ENCODE measurements at places on chromosomes 1 and 21. TPM values are rescaled to one million over a fixed set of nuclear protein-coding genes. Genes with fewer than 3 reads are reported as not detected.

LENEP gene
- 0.84 TPM for total RNA-seq

CFAP107 gene
- 2.8 TPM for total RNA-seq

C2CD4D gene
- 1.3 TPM for total RNA-seq

SPOCD1 gene
- total RNA-seq = 0.91 TPM

CR1 gene
- total RNA-seq = 0.41 TPM

RPL22 gene
- 414 TPM for total RNA-seq

CFHR4 gene
- total RNA-seq = not detected

PYHIN1 gene
- not detected for total RNA-seq

SFN gene
- 0.44 TPM for total RNA-seq

MYOG gene
- total RNA-seq = not detected

DNA sequence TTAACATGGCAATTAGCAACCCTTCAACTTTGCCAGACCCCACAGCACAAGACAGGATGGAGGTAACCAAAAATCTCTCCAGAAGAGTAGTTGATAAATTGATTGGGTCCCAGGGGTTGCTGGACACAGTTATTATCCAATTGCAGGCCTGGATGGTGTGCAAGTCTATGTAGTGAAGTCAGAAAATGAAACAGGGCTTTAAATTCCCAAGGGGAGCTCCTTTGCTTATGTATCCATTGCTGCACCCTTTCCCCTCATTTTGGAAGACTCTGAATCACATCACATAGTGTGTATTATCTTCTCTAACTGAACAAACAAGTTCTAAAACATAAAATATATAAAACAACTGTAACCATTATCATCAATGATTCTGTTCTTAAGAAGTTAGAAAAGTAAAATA is 550.2 kb downstream of the LMO4 start:
- DNase-seq = no peak

DNA sequence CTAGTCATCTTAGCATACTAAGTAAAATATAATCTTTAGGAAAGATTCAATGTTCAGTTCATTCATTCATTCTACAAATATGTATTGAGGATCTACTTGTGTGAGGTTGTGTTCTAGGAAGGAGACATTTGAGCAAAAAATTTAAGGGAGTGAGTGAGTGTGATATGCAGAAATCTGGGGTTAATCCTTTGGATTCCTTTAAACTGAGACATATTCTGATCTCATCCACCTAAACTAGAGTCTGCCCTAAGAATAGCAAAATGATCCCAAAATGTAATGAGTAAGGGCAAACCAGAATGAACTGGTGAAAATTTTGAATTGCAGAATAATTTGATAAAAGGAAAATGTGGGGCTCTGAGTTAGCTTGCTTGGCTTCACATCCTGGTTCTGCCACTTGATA is 8.6 kb downstream of the UBE2U start:
- no peak for DNase-seq

GRCh38 chr21:37210130-37210529 is 57.0 kb downstream of the VPS26C start:
- no peak for DNase-seq

GRCh38 chr1:226494092-226494609 is 54.4 kb upstream of the STUM start:
- DNase-seq = no peak

DNA sequence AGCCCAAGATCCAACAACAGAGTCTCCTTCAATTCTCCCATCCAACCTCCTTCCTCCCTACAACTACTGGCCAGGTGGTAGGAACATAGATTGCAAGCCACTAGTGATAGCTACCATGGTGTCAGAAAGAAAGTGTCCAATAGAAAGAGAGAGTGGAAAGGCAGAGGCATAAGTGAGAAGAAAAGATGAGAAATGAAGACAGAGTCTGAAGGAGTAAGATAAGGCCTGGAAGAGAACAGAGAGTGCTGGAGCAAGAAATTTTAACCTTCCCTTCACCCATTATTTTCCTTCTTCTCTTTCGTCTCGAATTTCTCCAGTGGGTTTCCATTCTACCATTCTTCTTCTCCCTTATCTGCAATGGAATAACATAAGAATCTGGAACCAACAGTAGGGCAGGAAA is 57.9 kb downstream of the CDC42BPA start:
- DNase-seq = no peak

DNA sequence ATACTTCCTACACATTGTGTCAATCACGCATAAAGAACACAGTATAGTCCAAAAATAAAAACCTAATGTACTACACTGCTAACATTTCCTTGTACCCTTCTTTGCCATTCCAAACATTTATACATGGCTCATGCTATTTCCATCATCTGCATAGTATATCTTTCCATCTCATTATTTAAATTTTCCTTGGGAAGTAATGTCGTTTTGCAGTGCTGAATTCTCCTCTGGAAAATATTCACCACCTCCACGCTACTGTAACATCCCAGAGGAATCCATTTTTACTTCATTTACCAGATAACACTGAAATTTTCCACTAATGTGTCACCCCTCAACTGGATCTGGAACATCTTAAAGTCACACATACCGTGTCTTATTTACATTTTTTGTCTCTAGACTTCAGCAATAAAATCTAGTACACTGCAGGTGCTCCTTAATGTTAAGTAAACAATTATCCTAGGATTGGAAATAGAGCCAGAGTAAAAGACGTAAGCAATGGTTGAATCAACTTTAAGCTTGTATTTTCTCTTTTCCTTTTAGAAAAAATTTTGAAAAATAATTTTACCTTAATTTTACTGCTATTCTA is 881.0 kb downstream of the AMY1C start:
- no peak for DNase-seq

DNA sequence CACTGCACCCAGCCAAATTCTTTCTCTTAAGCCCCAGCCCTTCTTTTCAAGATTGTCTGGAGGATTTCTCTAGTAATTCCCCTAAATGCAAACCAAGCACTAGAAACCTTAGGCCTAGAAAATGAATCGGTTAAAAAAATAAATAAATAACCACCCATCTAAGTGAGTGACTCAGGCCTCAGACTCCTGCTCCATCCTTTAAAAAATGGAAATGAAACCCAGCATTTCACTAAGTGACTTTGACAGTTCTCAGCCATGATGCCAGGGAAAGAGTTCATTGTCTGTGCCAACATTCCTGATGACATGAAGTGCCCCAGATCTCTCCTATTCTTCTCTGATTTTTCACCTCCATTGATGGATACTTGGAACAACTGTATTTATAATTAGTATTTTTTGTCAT is 415.2 kb upstream of the DAB1 start:
- no peak for DNase-seq

GRCh38 chr1:24899581-24900485 is 30.2 kb downstream of the RUNX3 start:
- no peak for DNase-seq

DNA sequence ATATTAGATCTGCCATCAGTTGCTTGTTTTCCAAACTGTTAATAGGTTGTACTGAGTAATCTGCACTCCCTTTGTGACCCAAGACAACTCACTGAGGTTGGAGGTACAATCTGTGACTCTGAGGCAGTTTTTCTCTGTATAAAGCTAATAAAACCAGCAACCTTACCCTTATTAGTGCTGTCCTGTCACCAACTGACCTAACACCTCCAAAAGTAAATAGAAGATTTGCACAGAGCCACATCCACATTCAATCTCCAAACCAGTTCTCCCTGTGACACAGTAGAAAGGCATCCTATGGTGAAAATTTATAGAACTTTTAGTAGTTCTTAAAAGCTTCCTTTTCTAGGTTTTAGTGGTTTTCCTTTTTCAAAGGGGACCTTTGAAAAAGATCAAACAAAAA is 140.4 kb upstream of the ADGRL2 start:
- no peak for DNase-seq

DNA sequence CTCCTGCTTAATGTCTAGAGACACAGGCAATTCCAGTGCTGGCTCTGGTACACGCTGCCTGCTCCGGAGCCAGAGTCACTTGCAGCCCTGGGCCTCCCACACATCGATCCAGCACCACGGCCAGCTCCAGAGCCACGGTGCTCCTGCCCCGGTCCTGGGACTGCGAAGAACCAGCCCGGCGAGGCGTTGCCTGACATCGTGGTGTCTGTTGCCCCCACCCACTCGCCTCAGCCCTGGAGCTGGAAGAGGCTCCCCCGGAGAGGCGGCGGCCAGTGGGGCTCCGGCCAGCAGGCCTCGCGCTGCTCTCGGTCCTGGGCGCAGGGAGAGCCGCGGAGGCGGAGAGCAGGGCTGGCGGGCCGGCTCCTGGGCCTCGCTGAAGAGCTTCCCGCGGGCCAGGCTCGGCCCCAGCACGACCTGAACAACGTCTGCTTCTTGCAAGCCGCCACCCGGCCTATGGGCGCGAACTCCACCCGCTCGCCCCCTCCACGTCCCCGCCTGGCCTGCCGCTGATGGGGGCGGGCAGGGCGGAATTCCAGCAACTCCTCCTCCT is 364.8 kb downstream of the CEP170 start:
- DNase-seq = peak; percentile 70

DNA sequence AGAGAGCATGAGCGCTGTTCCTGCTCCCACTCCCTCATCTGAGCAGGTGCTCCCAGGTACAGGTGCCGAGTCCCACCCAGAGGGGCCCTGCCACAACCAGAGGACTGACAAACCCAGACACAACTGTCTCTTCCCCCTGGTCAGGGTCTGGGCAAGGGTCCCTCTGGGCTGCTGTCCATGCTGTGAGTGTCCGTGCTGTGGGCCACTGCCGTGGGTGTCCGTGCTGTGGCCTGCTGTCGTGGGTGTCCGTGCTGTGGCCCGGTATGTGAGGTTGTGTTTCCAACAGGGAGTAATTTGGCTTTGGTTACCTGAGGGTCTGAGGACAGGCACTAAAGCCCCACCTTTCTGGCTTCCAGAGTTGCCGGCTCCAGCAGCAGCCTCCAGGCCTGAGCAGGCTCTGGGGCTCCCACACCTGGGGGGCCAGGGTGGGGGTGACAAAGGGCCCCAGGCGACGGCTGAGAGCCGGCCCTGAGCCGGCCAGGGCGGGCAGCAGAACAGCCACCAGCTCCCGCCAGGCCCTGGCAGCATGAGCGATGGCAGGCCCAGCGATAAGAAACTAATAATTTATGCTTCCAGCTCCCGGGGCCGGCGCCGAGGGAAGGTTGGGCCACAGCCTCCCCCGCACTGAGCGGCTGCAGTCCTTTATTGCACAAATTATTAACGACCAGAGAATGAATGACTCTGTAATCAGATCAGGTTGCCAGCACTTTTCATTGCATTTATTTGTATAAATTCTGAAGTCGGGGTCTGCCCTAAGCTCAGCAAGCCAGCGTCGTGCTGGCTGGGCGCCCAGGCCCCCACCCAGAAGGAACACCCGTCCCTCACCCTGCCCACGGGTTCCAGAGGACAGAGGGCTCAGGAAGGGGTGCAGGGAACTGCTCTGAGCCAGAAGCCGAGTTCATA is 7.3 kb upstream of the SAMD11 start:
- no peak for DNase-seq

DNA sequence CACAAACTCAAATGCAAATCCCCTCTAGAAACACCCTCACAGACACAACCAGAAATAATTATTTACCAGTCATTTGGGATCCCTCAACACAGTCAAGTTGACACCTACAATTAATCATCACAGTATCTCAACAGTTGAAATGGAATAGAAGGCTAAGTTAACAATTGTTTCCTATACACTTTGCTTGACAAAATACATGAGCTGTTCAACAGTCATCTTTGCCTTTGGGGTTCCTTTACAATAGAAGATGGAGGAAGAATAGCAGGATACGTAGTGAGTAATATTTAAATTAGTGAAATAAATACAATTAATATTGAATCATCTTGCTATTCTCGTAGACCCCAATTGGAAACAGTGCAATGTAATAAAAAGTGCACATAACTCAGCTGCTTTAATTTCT is 487.3 kb upstream of the ADAMTS5 start:
- DNase-seq = no peak

- no peak for DNase-seq
These were observed 20.5 kb downstream of the WLS start for GRCh38 chr1:68211761-68212380.

DNA sequence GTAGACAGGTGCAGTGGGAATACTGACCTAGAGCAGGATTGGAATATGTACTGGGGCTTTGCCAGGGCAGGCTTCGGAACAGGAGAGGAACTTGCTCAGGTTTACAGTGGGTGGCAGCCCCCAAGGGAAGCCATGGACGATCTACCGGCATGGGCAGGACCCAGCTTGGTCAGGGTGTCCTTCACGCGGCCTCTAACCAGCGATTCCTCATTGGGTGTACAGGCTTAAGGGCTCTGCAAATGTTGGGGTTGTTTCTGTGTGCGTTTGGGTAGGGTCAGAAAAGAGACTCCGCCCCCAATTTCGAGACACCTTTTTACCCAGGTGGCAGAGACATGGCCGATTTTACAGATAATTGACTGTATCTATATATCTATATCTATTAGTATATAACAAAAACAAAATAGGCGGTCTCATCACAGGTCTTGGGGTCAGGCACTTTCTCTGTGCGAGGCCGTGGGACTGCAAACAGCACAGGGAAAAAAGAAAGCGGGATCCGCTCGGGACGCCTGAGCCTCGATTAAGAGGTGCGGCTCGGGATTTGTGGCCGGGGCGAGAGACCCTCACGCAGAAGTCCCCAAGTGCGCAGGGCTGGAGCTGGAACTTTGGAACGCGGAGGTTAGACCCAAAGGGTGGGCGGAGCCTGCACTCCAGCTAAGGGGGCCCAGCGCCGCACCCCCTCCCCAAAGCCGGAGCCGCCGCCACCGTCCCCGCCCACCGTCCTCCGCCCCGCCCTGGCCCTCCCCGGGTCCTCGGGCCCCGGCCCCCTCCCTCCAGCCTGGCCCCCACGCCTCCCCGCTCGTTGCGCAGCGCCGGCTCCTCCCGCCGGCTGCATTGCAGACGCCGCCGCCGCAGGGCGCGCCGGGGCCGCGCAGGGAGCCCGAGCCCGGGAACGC is 67.5 kb upstream of the VAMP3 start:
- peak; percentile 48 for DNase-seq

- no peak for DNase-seq
These were observed 54.1 kb downstream of the PALMD start for GRCh38 chr1:99700020-99700419.

DNA sequence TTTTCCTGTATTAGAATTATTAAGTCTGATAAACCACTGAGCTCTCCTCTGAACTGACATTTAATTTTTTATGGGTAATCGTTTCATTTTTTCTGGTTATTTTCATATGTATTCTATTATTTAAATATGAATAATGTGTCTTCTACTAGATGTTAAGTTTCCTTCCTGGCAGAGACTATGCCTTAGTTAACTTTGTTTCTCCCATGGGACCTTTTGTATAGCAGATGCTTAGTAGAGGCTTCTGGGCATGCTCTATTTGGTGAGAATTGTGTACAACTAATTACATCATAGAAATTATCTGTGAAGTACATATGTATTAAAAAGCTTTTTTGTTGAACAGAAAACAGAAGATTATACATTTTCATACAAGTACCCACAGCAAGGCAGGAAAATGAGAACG is 23.4 kb downstream of the CTBS start:
- no peak for DNase-seq

GRCh38 chr1:42830631-42831030 is 13.4 kb upstream of the SVBP start:
- no peak for DNase-seq

DNA sequence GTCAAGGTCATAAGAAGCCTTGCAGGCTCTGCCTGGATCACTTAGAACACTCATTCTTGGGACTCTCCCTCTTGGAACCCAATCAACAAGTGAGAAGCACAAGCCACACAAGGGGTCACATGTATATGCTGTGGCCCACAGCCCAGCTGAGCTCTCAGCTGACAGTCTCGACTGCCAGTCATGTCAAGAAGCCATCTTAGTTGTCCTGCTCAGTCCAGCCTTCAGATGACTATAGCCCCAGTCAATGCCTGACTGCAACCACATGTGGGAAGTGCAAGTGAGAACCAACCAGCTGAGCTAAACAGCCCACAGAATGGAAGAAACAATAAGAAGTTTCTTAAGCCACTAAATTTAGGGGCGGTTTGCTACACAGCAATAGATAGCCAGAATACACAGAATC is 356.0 kb downstream of the KCNH1 start:
- no peak for DNase-seq

Measured in progenitor cell of endocrine pancreas (in vitro differentiated cells).